CD4-positive, alpha-beta T cell treated with Interleukin-10 for 1 hour (primary cell): ENCODE measurements at places on chromosomes 16 and 17.

GRCh38 chr16:14437426-14437825, 192.6 kb downstream of the PARN start:
- DNase-seq = no peak

DNA sequence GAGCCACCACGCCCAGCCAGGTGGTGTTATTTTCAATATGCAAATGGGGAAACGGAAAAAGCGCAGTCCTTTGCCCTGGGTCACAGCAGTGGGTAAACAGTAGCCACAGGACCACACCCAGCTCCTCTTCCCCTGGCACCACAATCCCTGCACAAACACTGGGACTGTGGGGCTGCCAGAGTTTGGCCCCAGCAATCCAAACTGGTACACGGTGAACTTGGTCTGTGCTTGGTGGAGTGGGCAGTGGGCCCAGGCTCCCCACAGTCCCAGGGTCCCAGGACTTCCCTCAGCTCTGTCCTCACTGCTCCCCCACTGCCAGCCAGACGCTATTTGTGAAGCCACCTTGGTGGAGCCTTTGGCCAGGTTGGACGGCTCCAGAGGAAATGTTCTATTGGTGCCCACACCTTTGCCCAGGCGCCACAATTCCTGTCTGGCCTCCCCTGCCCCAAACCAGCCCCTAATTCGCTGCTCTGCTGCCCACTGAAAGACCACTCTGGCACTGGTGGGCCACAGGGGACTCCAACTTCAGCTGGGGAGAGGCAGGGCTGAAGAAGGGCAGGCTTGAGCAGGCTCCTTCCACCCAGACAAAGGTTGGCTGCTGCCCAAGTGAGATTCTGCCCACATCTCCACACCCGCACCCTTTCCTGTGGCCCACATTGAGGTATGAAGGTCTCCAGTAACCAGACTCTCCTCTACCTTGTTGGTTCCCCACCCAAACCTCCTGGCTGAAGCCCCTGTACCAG, 2.1 kb downstream of the CHAD start:
- no peak for DNase-seq

DNA sequence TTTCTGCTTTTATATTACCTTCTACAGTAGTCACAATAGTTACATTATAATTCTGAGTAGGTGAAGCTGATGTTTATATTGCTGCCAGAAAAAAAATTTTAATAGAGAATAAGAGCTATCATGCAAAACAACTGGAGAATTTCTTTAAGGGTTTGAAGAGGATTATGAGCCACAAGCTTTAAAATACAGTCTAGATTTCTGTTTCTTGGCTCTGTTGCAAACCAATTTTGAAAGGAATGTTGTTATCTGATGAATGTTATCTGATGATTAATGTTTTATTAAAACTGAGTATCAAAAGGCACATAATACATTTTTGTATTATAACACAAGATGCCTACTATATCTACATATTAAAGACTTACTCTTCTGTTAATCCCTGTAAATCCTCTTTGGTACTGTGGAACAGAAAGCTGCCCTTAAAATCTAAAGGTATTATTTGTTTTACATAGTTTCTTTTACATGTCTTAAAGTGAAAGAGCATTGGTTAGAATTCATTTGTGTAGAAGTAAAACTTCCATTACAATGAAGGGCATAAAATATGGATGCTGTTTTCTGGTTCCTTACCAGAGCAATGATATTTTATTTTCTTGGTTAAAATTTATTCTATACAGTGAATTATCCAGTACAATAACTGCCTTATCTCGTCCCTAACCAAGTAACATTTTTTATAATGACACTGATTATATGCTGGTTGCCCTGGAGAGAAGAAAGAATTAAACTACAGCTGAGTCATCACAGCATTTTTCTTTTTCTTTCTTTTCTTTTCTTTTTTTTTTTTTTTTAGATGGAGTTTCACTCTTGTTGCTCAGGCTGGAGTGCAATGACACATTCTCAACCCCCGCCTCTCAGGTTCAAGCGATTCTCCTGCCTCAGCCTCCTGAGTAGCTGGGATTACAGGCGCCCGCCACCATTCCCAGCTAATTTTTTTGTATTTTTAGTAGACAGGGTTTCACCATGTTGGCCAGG, 205.7 kb downstream of the TANC2 start:
- DNase-seq = no peak

GRCh38 chr16:72109966-72110530, 16.4 kb downstream of the DHX38 start:
- no peak for DNase-seq

- no peak for DNase-seq
These were observed 85.7 kb downstream of the TIMM22 start for GRCh38 chr17:1082579-1082978.

DNA sequence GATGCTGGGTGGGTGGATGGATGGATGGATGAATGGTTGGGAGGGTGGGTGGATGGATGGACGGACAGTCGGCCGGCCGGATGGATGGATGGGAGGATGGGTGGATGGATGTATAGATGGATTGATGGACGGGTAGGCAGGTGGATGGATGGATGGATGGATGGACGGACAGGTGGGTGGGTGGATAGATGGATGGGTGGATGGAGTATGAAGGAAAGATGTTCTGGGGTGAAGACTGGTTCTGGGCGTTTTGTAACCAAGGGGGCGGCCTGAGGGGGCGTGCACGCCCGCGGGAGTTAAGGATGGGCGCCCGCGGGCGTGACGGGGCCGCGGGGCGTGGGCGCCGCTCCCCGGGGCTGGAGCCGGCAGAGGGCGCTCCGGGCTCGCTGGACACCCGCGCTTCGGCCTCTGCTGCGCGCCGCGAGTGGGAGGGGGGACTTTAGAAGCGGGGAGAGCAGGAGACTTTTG, at the start of gene NECAB2:
Gene NECAB2, plus strand, starts transcription at position 407 of the 468 bp plus-strand sequence. CDS start 405 bp downstream, outside the sequence.
- no peak for DNase-seq

- no peak for DNase-seq
These were observed 243.9 kb downstream of the CA10 start for GRCh38 chr17:51914577-51914976.

DNA sequence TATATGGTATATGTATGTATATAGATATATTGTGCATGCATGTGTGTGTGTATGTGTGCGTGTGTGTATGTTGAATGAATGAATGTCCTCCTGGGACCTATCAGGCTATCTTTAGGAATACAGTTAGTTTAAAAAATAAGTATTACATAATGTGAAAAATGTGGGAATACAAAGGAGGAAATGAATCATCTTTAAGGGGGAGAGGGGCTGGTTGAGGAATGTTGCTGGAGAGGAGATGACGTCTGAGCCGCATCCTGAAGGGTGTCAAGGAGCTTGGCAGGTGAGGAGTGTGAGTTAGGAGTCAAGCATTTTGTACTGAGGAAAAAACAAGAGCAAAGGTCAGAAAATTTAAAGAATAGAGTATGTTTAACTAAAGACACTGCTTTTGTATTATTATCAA, 62.4 kb upstream of the NLK start:
- DNase-seq = no peak

DNA sequence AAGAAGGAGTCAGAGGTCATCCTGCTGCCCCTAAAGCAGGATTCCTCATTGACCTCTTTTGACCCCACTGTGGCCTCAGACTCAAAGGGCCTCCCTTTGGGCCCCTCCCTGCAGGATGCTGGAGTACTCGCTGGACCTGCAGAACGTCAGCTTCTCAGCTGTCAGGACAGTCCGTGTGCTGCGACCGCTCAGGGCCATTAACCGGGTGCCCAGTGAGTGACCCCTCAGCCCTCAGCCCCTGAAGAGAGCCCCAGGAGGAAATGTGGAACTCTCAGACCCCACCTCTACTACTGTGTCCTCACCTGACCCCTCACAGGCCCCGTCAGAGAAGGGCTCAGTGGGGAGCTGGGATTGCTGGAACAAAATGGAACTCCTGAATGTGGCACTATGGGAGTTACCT, 9.1 kb downstream of the CACNA1G start:
- DNase-seq = no peak

GRCh38 chr16:49849037-49849753, 6.7 kb downstream of the ZNF423 start:
- no peak for DNase-seq

GRCh38 chr17:4318186-4318585, 48.3 kb downstream of the UBE2G1 start:
- no peak for DNase-seq

DNA sequence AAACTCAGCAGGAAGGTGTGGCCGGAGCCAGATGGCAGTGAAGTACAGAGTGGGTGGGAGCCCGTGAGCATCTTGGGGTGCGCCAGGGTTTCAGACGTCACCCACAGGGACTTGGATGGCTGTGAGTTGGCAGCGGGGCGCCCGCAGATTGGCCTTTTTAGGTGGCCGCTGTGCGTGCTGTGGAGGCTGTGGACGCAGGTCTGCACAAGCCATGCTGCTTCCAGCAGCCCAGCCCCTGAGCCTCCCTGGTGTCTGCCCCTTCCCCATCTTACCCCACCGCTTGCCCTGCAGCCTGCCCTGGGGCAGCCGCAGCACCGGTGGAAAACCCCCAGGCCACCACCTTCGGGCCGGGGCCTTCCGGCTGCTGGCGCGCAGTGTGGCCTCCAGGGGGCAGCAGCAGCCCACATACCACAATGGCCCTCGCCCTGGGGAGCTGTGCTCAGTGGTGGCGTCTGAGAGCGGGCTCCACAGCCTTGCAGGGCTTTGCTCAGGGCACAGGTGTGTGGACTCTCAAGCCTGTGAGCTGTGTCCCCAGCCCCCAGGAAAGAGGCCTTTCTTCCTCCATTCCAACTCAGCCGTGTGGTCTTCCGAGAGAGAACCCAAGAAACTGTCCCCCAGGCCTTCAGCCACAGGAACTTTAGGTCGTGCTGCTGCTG, 11.8 kb downstream of the ENDOV start:
- peak; percentile 90 for DNase-seq

GRCh38 chr17:40554646-40555295, 10.5 kb downstream of the CCR7 start:
- DNase-seq = no peak

- no peak for DNase-seq
These were observed 18.8 kb upstream of the MYOCD start for GRCh38 chr17:12646761-12647422.

DNA sequence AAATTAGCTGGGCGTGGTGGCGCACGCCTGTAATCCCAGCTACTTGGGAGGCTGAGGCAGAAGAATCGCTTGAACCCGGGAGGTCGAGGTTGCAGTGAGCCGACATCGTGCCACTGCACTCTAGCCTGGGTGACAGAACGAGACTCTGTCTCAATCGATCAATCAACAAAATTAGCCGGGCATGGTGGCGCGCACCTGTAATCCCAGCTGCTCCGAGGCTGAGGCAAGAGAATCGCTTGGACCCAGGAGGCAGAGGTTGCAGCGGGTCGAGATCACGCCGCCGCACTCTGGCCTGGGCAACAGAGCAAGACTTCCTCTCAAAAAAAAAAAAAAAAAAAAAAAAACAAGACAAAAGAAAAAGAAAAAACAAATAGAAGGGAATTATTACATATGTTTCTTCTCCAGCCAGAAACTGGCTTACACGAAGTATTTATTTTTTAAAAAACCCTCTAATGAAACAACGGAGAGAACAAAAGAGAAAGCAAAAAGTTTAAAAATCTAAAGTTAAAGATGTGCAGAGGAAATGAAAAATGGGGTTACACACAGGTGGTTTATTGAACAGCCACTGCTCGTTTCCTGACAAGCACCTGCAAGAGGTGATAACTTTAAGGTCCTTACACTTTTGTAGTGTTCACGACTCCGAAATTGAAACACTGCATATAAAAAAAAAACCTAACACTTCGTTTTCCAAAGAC, 1.4 kb downstream of the SYNRG start:
- DNase-seq = peak; percentile 59

- DNase-seq = no peak
These were observed 5.8 kb downstream of the ZNF18 start for GRCh38 chr17:11991461-11991860.

DNA sequence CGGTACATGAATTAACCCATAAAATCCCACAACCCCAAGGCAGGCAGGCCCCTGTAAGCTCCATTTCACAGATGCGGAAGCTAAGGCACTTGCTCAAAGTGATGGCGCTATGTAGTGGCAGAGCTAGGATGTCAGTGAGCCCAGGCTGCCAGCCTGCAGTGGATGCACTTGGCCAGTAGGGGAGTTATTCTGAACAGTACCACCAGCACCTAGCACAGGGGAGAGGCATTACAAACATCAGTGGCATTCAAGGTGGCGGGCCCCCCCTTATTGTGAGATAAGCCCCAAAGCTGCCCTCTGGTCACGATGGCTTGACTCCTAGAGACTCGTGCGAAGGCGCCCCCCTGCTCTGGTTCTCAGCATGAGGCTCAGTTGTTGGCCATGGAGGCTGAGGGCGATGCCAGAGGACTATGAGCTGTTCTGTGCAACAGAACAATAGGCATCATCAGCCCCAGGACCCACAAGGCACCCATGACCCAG, 33.8 kb downstream of the GTF3C1 start:
- DNase-seq = peak; percentile 15

DNA sequence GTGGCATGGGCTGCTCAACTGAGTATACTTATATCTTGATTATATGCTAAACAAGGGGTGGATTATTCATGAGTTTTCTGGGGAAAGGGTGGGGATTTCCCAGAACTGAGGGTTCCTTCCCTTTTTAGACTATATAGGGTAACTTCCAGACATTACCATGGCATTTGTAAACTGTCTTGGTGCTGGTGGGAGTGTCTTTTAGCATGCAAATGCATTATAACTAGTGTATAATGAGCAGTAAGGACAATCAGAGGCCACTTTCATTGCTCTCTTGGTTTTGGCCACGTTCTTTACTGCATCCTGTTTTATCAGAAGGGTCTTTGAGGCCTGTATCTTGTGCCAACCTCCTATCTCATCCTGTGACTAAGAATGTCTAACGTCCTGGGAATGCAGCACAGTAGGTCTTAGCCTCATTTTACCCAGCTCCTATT, 12.0 kb downstream of the PRR11 start:
- DNase-seq = peak; percentile 19

DNA sequence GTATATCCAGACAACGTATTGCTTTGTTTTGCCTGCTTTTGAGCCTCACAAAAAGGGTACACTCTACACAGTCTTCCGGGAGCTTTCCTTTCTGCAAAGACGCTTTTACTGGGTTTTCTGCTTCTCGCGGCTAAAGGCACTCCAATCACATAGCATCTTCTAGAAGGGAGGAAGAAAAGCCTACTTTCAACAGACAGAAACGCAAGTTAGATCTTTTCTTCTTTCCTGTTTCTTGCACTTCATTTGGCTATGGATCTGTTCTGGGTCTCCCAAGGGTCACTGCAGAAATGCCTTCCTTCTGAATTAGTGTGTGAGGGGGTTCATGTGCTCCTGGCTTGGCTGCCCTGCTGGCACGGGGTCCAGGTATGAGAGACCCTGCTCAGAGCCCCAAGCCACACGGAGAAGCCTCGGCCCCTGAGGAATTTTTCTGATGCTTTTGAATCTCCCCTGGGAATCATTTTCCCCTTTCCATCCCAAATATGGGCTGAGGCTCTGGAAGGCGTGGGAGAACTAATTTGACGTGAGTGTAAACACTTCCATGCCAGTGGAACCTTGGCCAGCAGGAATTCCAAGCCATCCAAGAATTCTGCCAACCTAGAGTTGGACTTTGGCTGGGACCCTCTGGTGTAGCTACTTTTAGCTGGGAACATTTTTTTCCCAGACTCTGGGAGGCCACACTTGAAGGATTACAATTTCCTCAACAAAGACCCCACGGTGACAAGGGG, 49.6 kb upstream of the NKD1 start:
- no peak for DNase-seq

- DNase-seq = no peak
These were observed 13.3 kb upstream of the MRC2 start for GRCh38 chr17:62614142-62614541.
